ENCODE measurements at places on chromosomes 3 and 15.

- DNase-seq = peak; percentile 30
Measured at GRCh38 chr3:149009732-149010131, 18.4 kb downstream of the GYG1 start.

DNA sequence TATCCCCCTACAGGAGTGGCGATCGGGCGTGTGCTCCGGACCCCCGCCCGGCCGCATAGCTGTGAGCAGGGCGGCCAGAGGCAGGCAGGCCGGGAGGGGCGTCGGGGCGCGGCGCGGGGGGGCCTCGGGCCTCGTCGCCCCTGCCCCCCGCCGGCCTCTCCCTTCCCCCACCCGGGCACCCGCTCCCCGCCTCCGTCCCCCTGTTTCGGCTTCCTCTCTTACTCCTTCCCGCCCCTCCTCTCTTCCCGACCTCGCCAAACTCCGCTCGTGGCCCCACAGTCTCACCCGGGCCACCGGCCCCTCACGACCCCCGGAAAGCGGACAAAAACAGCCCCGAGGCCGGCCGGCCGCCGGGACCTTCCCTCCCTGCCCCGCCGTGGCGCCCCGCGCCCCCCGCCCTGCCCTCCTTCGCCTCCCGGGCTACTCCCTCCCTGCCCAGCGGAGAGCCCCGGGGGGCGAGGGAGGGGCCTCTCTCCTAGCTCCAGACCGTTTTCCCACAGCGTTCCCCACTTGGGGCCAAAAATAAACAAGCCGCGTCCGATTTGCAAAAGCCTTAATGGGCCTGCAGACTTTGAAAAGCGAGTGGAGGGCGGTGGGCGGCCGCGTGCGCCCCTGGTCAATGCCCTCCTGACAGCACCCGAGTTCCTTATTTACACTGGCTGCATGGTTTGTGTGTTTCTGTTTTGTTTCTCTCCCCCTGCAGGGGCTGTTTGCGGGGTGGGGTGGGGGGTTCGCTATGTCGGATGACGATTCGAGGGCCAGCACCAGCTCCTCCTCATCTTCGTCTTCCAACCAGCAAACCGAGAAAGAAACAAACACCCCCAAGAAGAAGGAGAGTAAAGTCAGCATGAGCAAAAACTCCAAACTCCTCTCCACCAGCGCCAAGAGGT lies 1.0 kb downstream of the UBE2E1 start:
- no peak for DNase-seq

DNA sequence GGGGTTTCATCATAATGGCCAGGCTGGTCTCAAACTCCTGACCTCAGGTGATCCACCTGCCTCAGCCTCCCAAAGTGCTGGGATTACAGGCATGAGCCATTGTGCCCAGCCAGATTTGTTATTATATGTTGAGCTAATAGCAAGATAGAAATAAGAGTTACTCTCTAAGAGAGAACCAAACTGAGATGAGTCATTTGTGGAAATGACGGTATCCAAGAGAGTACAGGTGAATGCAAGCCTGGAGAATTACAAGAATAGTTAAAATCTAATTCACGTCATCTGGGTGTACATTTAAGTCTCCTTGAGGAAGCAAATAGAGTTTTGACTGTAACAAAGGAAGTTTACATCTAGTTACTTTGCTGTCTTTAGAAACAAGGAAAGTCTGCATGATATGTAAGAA lies 12.0 kb upstream of the CDIN1 start:
- no peak for DNase-seq

GRCh38 chr3:116038968-116039650 lies 406.2 kb downstream of the LSAMP start:
- DNase-seq = no peak

- no peak for DNase-seq
Measured at GRCh38 chr3:130897316-130897715, 3.4 kb downstream of the ATP2C1 start.

- no peak for DNase-seq
Measured at GRCh38 chr15:45064386-45064785, 41.4 kb downstream of the SORD start.

- no peak for DNase-seq
Measured at GRCh38 chr3:115624029-115624741, 875 bp downstream of the GAP43 start.

DNA sequence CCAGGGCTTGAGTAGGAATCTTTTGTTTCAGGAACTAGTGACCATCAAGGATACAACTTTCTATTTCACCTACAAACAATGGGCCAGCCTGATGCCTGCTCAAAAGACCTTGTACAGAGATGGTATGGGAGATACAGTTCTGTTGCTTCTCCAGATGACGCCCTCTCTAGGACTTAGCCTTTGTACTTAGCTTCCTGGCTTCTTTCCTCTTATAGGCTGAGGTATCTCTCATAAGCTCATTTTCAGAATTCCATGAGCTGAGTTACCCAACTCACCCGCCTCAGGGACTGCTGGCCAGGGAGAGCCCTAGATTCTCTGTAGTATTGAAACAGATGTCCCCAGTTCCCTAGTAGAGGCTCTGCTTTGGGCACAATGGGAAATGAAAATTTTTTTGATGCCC lies 8.6 kb upstream of the ZNF620 start:
- no peak for DNase-seq

DNA sequence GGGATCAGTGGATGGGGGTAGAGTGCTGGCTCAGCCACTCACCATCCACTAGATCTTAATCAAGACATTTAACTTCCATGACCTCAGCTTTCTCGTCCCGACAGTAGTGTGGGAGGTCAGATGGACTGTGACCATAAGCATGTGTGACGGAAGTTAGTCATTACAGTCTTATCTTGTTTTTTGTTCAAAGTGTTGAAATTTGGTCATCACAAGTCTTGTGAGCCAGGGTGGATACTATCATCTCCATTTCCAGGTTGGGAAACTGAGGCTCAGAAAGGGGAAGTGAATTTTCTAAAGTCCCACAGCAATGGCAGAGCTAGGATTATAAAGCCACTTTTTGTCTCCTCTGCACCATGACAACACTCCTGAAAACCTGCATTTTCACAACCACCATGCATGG lies 32.0 kb upstream of the ITGA11 start:
- no peak for DNase-seq

DNA sequence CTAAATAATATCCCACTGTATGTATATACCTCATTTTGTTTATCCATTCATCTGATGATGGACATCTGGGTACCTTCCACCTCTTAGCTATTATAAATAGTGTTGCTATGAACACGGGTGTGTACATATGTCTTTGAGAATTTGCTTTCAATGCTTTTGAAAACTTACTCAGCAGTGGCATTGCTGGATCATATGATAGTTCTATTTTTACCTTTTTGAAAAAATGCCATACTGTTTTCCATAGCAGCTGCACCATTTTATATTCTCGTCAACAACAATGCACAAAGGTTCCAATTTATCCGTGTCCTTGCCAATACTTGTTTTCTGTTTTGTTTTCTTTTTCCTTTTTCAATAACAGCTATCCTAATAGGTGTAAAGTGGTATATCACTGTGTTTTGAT lies 77.1 kb downstream of the PEAK1 start:
- no peak for DNase-seq

GRCh38 chr3:129345281-129345680 lies 66.6 kb downstream of the HMCES start:
- DNase-seq = no peak

DNA sequence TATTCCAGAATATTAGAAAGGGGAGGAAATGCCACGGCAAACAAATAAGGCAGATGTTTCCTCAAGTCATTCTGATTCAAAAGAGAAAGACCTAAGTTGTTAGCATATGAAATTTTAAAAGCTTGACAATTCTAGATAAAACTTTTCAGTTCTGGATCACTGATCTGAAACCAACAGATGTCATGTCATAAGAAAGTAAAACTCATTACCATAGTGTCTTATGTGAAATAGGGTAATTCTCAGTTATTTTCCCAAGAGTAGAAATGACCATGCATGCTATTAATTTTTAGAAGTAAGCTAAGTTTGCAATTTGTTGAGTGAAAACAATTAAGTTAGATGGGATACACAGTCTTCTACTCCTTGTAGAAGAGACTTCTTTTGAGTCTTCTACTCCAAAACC lies 630.3 kb downstream of the NAALADL2 start:
- DNase-seq = no peak

DNA sequence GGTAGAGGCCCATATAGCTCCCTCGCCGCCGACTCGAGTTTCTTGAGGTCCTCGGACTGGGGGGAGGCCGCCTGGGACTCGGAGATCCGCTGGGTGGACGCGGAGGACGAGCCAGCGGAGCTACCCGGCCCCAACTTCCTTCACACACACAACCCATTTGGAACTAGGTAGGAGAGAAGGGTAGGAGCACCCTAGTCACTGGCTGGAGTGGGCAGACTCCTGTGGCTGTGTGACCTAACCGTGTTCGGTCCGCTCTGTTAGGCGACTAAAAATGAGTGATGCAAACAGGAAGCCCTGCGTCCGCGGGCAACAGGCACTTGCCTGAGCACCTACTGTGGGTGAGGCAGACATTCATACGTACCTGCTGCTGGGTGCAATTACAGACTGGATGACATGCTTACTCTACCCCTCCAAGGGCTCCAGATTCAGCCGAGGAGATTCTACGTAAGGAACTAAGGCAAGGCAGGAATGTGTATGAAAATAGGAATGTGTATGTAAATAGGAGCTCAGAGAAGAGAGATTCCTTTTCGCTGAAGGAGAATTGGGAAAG lies 4.6 kb upstream of the SIN3A start:
- DNase-seq = peak; percentile 60

DNA sequence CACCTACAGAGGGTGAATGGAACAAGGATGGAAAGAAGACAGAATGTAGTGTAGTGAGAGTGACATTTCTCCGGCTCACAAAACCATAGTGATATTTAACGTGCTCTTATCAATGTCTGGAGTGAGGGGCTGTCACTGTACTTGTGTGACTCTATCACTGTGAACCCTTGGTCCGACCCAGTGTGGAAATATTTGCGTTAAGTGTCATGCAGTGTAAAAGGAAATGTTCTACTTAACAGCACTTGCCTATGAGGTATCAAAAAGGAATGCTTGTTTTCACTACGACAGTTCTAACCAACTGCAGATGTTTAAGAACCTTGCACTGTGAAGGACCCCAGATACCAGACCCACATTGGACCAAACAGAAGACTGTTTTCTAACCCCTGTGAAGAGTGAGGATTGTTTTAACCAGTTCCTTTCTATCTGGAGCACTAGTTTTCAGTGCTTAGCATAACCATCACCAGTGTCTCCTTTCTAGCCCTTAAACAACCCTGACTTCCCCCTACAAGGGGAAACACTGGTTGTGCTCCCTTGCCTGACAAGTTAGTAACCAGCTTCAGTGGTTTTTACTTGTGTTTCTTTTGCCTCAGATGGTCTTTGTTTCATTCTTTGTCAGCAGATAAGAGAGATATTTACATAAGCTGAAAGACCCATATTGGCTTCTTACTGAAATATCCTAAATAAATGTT lies 144.7 kb upstream of the ABHD17C start:
- DNase-seq = no peak

DNA sequence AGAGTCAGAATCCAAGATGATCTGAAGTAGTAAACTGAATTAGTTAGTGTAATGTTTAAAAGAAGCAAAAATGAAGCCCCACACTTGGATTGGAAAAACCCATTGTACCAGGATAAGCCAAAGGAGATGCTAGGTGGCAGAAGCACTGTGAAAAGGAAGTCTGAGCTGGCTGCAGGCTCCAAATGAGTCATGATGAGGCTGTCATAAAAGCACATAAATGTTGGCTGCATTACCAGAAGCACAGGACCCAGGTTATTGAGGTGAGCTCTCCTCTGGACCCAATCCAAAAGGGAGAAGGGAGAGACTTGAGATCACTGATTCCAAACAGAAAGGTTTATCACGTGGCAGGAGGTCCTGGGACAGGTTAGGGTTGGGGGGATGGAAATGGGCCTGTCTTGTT lies 3.2 kb upstream of the ACAN start:
- DNase-seq = no peak

GRCh38 chr3:81581966-81582599 lies 179.4 kb downstream of the GBE1 start:
- DNase-seq = no peak

All from activated T-helper 2 cell treated with anti-CD3 and anti-CD28 coated beads, Interferon-gamma antibody, Interleukin-2, Interleukin-4, amounts not matched to agents 10 μg/mL and 5 μg/mL and 100 μg/mL, durations not matched to agents 14 hours and 24 hours and 36 hours (primary cell).